ENCODE measurements at places on chromosomes 5 and 9.

DNA sequence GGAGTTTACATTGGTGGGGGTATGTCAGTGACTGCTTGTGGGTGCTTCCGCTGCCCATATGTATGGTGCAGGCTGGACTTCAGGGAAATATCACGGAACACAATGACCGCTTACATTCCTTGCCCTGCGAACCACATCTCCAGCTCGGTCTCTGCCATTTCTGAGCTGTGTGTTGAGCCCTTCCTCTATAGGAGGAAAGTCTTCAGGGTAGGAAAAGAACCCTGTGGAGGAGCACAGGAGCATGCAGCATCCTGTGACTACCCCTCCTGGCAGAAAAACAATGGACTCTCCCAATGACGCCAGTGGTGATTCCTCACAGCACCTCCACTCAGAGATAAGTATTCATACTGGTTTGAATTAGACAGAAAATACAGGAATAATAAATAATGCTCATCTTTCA lies 276.8 kb upstream of the MAP3K1 start:
- DNase-seq, result no peak

- DNase-seq, result no peak
Observed at GRCh38 chr5:167528651-167529050, 762.8 kb upstream of the WWC1 start.

DNA sequence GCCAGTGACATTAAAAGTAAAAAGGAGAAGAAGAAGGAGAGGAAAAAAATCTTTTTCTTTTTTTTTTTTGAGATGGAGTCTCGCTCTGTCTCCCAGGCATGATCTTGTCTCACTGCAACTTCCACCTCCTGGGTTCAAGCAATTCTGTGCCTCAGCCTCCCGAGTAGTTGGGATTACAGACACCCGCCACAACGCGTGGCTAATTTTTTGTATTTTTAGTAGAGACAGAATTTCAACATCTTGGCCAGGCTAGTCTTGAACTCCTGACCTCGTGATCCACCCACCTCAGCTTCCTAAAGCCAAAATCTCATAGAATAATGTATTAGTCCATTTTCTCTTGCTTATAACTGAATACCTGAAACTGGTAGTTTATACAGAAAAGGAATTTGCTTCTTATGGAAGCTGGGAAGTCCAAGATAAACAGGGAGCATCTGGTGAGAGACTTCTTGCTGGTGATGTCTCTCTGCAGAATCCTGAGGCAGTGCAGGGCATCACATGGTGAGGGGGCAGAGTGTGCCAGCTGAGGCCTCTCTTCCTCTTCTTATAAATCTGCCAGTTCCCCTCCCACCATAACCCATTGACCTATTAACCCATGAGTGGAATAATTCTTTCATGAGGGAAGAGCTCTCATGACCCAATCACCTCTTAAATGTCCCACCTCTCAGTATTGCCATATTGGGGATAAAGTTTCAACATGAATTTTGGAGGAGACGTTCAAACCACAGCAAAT lies 466.3 kb downstream of the GADD45G start:
- no peak for DNase-seq

- no peak for DNase-seq
Observed at GRCh38 chr5:109168151-109168550, 241.6 kb downstream of the PJA2 start.

DNA sequence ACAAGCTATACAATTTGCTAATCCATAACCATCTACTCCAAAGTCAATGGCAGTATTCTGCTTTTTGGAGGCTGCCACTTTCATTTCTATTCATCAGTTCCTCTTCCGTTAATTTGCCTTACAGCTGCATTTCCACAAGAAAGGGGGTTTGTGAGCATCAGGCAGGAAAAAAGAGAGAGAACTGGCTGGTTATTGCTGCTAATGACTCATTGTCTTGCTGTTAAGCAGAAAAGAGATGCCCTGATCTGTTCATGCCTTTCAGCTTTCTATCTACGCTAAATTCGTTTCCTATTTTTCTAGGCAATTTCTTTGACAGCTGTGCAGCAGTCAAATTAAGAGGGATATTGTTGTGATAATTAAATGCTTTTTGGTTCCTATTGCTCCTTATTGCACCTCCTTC lies 65.9 kb upstream of the GNAQ start:
- no peak for DNase-seq

DNA sequence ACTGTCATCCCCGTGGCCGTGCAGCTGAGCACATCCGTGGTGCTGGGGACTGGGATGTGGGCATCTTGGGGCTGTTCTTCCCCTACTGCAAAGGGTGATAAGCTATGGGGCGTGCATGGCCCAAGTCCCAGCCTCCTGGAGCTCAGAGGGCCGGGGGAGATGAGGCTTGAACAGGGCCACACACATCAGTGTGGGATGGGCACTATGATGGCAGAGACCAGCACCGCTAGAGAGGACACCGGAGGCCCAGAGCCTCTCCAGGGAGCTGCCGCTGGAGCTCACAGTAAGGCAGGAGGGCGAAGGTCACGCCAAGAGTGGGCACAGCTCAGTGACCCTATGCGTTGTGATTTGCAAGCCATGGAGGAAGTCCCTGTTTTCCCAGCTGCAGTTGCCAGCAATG lies 63.5 kb downstream of the OLFM1 start:
- no peak for DNase-seq

GRCh38 chr9:105439428-105439827 lies 8.4 kb upstream of the FSD1L start:
- DNase-seq, result no peak

DNA sequence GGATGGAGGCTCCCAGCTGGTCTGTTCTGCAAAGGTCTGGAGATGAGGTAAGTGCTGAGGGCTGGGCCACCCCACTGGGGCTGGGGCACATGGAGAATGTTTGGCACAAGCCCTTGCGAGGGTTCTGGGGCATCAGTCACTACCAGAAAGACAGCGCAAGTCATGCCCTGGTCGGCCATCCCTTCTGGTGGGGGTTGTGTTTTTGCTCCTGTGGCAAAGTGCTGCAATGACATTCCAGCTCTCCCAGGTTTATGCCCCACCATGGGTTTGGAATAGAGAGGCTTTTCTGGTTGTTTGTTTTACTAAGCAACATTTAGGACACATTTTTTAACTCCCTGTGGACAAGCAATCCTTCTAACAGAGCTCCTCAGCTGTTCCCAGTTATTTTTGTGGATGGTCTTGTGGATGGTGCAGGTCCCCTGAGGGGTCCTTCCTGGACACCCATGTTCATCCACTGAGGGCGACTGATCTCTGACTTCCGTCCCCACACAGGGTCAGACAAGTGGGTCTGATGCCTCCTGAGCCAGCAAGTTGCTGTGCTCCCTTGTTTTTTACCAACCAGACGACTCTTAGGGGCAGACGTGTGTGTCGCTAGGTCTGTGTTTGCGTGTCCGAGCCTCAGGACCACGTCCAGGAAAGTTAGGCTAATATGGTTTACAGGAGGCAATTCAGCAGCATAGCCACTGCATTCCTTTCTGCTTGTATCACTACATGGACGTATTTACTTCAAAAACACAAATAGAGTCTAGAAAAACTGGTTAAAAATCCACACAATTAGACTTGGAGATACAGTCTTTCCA lies 64.9 kb upstream of the ECM2 start:
- DNase-seq, result no peak

- DNase-seq, result no peak
Observed at GRCh38 chr5:89080467-89081116, 197.6 kb upstream of the MEF2C start.
